ENCODE measurements at places on chromosomes 5 and 9. TPM values are rescaled to one million over a fixed set of nuclear protein-coding genes. Genes with fewer than 3 reads are reported as not detected.

Gene ECSCR
- total RNA-seq, result 3.4 TPM

Gene GPR151
- total RNA-seq, result 0.25 TPM

Gene LRRC70
- total RNA-seq, result 3.2 TPM

Gene LSM11
- total RNA-seq, result 53.6 TPM

Gene PTGDS
- 103 TPM for total RNA-seq

Gene TIGD6
- total RNA-seq, result 2.7 TPM

Gene EDIL3
- total RNA-seq, result 37.1 TPM

Gene INSL4
- total RNA-seq, result not detected

Gene SLC45A2
- total RNA-seq, result 0.49 TPM

Gene SLCO6A1
- 0.25 TPM for total RNA-seq

Gene TMEM252
- total RNA-seq, result not detected

Gene TLN1
- 21.6 TPM for total RNA-seq

Gene SLC34A1
- not detected for total RNA-seq

Gene HTR4
- 0.49 TPM for total RNA-seq

Gene KIF4B
- total RNA-seq, result 0.25 TPM

Gene SEMA5A
- 17.9 TPM for total RNA-seq

Gene LMAN2
- total RNA-seq, result 85.3 TPM

Gene SPAAR
- total RNA-seq, result 0.25 TPM

Gene TAF11L10
- total RNA-seq, result not detected

Gene PHPT1
- total RNA-seq, result 45.7 TPM

Gene ARL14EPL
- total RNA-seq, result not detected

Gene GPX3
- 29.7 TPM for total RNA-seq

Gene HARS2
- 25.1 TPM for total RNA-seq

Gene CARTPT
- 0.74 TPM for total RNA-seq

Gene LECT2
- total RNA-seq, result not detected

Gene PCDHGA3
- 6.6 TPM for total RNA-seq

Gene CMYA5
- 0.74 TPM for total RNA-seq

Gene FRRS1L
- total RNA-seq, result 65.9 TPM

Gene TMEM215
- total RNA-seq, result 0.25 TPM

Gene PCDHA9
- total RNA-seq, result 12.3 TPM

Gene RASGRF2
- total RNA-seq, result 7.9 TPM

Gene MRPS2
- 12.5 TPM for total RNA-seq

Gene ARHGEF28
- total RNA-seq, result 5.7 TPM

Gene NR6A1
- total RNA-seq, result 1.2 TPM

Gene FOXD4
- total RNA-seq, result 0.74 TPM

Gene CCDC183
- 2.2 TPM for total RNA-seq

Gene OSMR
- 2.2 TPM for total RNA-seq

Gene FSTL4
- 0.98 TPM for total RNA-seq

Gene TRIM14
- total RNA-seq, result 1.5 TPM

Gene OBP2B
- total RNA-seq, result not detected

Gene FAM200C
- 21.1 TPM for total RNA-seq

Gene FOXD4L5
- total RNA-seq, result not detected

Gene CENPH
- total RNA-seq, result 11.1 TPM

Gene C8G
- not detected for total RNA-seq

Gene F12
- 2.7 TPM for total RNA-seq

Gene SPATA31D4
- not detected for total RNA-seq

Gene SEMA6A
- total RNA-seq, result 37.1 TPM

Gene TGFBR1
- 48.7 TPM for total RNA-seq

Gene OR1Q1
- total RNA-seq, result not detected

Gene TMEM245
- 70.3 TPM for total RNA-seq

Gene PLAC8L1
- total RNA-seq, result 0.25 TPM

Gene PCDHB12
- 15.0 TPM for total RNA-seq

Gene CCNI2
- under 0.01 TPM for total RNA-seq

Gene ABLIM3
- 13.3 TPM for total RNA-seq

Gene MEF2C
- total RNA-seq, result 951 TPM

Gene TAF11L5
- total RNA-seq, result not detected

Gene IL17B
- not detected for total RNA-seq

Gene IFNB1
- not detected for total RNA-seq

Gene C9orf50
- not detected for total RNA-seq

Gene PCDHB5
- total RNA-seq, result 7.6 TPM
